NCI-H2081 (cell line): ENCODE measurements at places on chromosomes 5 and 9.

GRCh38 chr9:7756088-7756487 lies 43.5 kb downstream of the DMAC1 start:
- DNase-seq = no peak

DNA sequence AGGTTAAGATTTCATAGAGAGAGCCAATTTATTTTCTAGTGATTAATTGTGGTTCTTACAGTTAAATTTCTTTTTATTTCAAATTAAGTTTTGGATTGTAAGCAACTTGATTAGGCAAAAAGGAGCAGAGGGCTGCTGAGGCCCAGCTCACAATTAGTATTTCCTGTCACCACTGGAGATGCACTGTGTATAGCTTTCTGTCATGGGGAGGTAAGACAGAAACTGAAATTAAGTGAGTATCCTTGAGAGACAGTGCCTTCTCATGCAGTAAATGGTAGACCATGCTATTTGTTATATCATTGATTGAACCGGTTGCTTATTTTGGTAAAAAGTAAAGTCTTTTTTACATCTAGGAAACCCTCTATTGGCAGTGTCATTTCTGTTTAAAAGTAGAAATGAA lies 190.7 kb downstream of the CCDC171 start:
- DNase-seq = no peak

DNA sequence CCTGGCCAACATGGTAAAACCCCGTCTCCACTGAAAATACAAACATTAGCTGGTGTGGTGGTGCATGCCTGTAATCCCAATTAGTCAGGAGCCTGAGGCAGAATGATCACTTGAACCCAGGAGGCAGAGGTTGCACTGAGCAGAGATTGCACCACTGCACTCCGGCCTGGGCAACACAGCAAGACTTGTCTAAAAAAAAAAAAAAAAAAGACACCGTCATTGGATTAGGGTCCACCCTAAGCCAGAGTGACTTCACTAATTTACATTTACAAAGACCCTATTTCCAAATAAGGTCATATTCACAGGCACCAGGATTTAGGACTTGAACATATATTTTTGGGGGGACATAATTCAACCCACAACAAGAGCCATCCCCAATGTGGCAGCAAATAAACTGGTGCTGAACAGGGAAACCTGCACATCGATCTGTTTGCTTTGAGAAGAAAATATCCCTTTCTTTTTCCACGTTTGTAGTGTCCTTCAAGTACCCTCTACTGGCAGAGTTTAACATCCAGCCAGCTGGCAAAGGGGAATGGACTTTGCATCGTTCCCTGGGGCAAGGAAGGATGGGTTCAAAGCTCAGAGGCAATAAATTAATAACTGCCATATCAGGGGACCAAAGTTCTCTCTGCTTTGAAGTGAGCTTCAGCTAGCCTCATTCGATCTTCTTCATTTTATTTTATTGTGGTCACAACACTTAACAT lies 3.7 kb upstream of the DNAJC25 start:
- DNase-seq = no peak

DNA sequence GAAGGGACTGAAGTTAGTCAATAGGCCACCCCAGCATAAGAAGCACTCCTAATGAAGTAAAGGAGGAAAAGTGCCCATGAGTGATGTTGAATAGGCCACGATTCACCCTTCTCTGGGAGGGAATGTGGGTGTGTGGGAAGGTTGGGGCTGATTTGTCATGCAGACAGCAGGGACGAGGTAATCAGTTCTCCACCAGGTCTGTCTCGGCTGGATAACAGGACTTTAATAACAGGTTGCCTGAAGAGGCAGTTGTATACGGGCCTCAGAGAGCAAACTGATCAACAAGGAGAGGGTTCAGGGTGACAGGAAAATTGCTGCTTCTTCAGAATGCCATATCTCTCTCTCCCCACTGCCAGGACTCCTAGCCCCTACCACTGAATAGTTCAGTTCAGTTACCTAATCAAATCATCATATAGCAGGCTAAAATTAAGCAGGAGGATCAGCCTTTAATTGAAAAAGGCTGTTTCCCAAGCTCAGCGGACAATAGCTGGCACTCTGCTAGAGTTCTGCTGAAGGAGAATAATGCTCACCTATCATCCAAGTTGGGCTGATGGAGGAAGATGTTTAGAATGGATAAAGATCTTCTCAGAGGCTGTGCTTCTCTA lies 43.6 kb upstream of the SMIM32 start:
- no peak for DNase-seq

DNA sequence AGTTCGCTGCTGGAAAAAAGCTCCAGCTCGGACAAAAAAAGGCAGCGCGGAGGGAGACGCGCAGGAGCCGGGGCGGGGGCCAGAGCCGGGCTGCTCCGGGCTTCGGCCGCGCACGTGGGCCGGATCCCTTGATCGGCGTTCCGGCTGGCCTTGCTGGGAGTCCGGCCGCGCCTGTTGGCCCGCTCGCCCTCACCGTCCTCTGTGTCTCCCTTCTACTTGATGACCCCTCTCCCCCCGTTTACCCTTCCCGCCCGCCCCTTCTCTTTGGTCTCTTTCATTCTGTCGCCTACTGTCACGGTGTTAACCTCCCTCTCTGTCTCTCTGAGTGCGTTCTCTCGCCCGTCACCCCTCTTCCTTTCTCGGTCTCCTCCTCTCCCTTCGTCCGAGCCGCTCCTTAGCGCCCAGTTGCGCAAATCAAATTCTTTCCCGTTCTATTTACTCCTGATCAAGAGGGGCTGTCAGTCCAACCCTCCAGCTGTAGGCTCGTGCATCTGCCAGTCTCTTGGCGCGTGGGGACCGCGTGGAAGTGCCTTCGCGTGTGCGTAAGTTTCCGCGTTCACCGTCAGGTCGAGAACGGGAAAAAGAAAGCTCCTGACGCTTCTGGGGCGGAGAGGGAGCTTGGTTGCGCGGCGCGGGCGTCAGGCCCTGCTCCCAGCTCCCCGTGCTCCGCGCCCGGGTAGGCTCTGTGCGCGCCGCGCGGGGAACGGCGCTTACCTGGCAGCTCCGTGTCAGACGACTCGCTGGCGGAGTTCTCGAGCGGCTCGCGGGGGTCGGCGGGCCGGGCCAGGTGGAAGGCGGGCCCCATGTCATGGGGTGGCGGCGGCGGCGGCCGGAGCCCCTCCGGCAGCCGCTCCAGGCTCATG lies 798 bp downstream of the PITX1 start:
- peak; percentile 33 for DNase-seq

DNA sequence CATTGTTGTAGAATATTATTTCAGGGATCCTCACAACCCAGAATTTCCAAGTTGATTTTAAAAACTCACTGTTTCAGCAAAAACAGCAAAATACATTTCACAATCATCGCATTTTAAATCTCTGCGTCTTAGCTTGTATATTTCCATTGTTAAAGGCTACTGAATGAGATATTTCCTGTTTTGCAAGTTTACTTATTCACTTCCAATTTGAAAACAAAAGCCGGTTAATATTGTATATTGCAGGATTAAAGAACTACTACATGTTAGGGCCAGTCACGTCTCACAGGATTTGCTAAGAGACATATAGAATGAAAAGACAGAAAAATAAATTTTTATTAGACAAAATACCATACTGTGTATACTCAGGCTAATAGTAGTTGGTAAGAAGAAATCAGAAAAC lies 395.9 kb upstream of the CDH9 start:
- DNase-seq = no peak

DNA sequence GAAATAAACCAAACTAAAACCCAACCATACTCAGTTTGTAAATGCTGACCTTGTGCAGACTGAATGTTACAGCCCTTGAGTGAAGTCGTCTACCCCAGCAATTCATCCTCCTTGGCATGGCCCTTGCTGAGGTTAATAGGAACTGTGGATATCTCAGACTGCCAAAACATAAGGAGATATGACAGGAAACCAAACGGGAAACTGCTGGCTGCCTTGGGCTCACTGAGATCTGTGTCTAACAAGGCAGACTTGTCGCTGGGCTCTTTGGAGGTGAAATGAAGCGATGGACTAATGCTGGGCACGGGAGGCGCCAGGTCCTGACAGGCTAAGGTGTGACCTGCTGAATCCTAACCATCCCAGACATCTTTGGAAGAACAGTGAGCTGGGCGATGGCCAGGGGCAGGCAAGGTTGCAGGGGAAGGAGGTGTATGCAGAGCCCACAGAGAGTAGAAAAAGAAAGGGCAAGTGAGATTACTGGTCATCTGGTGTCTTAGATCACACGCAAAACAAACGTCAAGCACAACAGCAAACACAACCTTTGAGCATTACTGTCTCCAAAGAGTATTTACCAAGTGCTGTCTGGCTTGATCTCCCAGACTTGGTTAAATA lies 44.6 kb upstream of the ALDH1A1 start:
- no peak for DNase-seq

DNA sequence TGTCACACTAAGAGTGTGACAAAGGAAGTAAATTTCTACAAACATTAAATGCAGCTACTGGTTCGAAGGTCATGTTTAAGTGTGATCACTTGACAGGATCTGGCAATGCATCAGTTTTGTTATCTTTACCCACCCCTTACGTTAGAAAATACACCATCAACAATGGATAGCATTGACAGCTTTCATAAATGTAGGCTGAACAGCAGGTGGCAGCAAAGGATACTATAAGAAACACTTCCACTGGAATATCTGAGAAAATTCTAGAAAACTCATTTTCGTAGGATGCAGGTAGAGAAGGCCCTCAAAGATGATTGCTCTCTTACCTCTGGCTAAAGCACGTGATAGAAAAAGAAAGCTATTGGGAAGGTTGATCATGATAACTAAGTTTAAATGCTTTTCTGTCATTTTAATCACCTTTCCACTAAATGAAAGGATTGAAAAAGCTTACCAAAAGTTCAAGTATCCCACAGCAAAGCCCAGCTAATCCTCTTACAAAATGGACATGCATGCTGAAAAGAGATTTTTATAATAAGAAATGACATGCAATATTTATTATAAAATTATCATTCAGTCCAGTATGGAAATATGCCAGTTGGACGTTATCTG lies 292.5 kb downstream of the PARP8 start:
- peak; percentile 58 for DNase-seq

DNA sequence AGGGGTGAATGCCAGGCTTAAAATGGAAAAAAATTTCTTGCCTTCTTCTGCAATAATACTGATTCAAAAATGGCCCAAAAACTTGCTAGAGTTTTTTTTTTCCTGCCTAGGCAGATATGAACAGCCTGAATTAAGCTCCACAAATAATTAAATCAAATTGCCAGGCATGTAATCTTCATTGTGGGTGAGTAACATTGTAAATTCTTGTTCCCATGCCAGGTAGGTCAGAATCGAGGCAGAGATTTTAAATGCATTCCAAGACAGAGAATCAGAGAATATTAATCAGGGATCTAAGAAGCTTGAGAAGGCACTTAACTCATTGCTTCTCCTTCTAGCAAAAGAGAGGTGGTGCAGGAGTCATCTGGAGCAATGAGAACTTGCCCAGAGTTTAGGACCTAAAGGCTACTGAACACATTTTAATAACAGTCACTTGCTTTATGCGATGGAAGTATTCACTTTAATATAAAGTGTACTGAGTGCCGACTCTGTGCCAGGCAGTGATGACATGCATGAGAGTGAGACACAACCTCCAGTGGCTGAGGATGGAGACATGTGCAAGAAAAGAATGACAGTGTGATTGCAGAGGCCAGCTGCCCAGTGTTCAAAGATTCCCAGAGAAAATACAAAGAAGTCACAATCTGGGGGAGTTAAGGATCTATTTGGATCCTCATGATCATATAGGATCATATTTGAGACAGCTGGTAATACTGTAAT lies 102.3 kb downstream of the APBA1 start:
- no peak for DNase-seq

- DNase-seq = no peak
Measured at GRCh38 chr5:160445132-160445531, 23.5 kb downstream of the PTTG1 start.

DNA sequence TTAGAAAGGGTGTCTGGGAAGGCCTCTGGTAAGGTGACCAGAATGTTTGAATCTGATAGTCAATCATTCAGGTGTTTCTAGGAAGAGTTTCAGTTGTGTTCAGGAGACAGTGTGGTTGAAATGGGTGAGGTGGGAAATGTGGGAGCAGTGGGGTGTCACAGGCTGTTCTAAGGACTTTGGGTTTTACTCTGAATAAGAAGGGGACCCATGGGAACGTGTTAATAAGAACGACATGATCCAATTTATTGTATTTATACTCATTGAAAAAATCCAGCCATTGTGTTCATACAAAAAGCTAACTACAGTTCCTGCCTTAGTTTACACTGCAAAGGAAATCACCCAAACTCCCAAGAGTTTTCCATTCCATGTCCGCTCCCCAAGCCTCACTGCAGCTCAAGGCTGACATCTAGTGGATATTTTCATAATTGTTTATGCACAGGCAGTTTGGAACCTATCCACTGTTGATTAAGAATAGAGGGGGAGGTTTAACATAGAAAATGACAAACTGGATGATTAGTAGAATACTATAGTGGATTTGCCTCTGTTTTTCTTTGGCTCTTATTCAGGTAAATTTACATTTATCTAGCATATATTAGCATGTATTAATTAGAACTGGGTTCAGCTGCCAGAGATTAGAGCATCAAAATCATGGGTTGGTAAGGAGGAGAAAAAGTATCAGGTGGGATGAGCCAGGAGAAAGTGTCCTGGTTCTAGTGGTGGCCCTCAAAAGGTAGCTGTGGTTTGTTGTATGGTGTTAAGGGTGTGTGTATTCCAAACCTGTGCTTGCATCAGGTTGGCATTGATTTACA lies 17.7 kb downstream of the CAVIN4 start:
- DNase-seq = peak; percentile 58

DNA sequence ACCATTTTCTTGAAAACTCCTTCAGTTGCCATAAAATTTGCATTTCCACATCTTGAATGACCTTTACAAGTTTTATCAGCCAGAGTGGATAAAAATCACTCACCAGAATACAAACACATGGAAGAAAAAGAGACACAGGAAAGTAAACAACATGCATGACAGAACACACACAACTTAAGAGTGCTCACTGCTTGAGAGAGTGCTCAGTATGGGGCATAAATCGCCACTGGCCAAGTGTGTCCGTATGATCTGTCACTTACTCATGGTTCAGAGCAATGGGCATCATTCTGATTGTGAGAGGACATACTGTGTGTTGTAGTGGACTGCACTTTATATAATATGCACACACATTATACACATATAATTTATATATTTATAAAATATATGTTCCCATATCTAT lies 155.6 kb upstream of the NTRK2 start:
- DNase-seq = no peak

- DNase-seq = peak; percentile 56
Measured at GRCh38 chr5:29161399-29162291, 2031.8 kb upstream of the CDH6 start.

- DNase-seq = peak; percentile 16
Measured at GRCh38 chr5:115295777-115296123, 704 bp downstream of the CCDC112 start.

- DNase-seq = no peak
Measured at GRCh38 chr5:90824436-90824835, 265.8 kb downstream of the ADGRV1 start.

GRCh38 chr9:93059715-93060578 lies 1.4 kb downstream of the SUSD3 start:
- DNase-seq = no peak

- DNase-seq = no peak
Measured at GRCh38 chr9:4116723-4117460, 183.0 kb downstream of the GLIS3 start.

DNA sequence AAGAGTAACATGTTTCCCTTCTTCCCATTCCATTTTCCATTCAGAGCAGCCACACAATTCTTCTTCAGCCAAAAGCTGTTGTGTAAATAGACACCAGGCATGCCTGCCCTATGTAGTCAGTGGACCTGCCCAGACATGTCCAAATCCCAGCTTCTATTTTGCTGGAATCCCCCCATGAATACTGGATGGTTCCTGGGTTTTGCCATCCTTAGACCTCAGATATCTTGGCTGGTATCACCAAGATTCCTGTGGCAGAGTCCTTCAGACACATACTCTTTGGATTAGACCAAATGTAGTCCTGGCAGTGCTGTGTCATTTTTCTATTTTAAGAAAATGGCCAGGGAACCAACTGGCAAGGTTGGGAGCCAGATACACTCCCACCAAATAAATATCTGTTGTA lies 10.3 kb downstream of the FST start:
- no peak for DNase-seq
